ENCODE measurements at places on chromosomes 2 and 18.

DNA sequence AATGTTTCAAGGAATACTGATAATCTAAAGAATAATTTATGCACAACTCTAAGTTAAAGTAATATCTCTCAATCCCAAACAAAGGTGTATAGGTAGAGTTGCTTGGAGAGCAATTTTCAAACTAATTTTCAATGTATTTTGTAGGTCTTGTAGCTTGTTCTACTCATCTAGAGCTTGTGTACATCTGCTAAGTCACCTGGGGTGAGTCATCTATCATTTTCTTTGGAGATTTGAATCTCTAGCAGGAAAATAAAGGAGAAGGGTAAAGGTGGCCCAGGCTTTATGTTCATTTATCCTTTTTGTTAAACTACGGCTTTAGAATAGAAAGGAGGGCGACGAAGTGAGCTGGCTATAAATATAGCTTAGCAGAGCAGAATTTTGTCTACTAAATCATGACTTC, 76.8 kb upstream of the THUMPD2 start:
- no peak for DNase-seq

DNA sequence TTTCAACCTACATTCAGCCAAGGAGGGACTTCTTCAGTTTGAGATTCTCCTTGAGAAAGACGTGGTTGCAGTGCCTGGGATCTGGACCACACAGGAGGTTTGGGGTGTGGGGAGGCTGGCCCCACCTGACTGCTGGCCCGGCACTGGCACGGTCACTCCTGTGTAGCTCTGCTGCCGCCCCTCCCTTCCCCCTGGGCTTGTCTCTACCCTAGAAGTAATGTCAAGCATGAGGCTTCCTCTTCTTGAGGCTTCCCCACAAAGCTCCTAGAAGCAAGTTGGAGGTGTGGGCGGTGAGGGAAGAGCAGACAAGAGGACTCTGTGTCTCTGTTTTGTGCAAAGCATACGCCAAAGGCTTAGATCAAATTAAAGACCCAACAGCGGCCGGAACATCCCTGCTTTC, 8.7 kb downstream of the KLHL29 start:
- no peak for DNase-seq

GRCh38 chr2:3282056-3282998, 95.3 kb downstream of the EIPR1 start:
- peak; percentile 87 for DNase-seq

- DNase-seq: no peak
Measured at GRCh38 chr2:128258218-128258617, 60.5 kb downstream of the HS6ST1 start.

GRCh38 chr2:203811491-203812221, 55.9 kb upstream of the CTLA4 start:
- DNase-seq: no peak

- DNase-seq: no peak
Measured at GRCh38 chr18:384897-385296, 115.6 kb downstream of the COLEC12 start.

- DNase-seq: no peak
Measured at GRCh38 chr2:163600801-163601200, 135.0 kb downstream of the FIGN start.

DNA sequence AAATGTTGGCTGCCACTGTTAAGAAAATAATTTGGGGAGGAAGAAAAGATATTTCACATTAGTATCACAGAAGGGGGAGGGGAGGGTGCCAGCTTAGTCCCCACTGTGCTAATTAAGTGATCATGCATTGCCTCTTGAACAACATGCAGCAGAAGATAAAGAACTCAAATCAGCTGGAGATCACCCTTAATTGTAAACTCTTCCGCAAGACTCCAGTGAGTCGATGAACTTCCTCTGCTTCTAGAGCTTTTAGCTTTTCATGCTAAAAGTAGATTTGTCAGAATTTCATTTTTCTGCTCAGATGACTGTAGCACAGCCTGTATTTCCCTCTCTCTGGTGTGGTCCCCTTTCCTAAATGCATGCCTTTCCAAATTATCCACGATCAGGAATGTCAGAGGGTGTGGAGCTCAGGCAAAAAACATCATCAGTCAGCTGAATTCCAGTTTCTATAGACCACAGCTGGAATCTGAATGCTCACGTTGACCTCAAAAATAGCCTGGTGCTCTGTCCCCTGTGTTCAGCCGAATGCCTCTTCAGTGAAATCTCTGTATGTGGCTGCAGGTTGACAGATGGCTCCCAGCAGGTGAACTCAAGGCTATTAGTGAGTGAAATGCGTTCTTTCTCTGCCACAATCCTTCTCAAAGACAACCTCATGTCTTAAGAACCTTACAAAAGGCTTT, 156.8 kb upstream of the UNC80 start:
- no peak for DNase-seq

GRCh38 chr2:85791704-85792565, 38.1 kb downstream of the ATOH8 start:
- DNase-seq: no peak

DNA sequence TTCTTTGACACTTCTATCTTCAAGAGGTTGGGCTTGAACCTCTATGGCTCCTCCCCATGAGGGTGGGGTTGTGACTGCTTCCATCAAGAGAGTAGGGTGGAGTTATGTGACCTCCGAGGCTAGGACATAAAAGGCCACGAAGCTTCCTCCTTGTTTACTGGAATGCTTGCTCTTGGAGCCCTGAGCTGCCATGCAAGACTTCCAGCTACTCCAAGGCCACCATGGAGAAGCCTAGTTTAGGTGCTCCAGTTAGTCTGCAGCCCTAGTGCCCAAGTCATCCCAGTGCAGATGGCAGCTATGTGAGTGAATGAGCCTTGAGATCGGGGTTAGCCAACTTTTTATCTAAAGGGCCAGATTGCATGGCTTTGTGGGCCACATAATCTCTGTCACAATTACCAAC, 2.4 kb upstream of the MERTK start:
- no peak for DNase-seq

GRCh38 chr2:3959372-3959771, 256.0 kb downstream of the DCDC2C start:
- DNase-seq: peak; percentile 34

DNA sequence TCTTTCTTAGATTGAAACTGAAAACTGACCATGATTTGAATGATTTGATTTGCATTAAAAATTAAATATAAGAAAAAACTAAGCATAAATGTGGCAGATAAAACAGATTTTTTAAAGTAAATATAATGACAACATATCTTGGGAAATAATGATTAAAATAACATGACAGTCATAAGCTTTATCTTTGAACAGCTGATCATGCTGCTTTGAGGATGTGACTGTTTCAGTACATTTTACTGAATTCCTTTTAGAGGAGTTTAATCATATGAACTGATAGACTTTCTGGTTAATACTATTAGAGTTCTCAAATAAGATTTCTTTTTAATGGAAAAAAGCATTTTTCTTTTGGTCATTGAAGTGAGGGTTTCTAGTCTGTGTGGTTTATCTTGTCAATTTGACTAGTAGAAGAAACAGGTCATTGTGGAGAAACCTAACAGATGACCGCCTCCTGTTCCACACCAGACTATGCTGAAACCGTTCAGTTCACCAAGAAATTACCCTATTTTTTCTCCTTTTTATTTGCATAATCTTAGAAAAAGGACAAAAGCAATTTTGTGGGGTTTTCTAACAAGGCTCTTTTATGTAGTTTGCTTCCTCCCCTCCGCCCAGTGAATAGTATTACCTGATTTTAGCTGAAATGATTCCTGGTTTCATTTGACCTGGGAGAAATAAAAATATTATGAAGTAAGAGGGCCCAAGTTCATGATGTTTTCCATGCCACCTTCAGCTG, 262.1 kb downstream of the PTGR3 start:
- DNase-seq: no peak

- no peak for DNase-seq
Measured at GRCh38 chr2:204586444-204587180, 41.3 kb downstream of the PARD3B start.

DNA sequence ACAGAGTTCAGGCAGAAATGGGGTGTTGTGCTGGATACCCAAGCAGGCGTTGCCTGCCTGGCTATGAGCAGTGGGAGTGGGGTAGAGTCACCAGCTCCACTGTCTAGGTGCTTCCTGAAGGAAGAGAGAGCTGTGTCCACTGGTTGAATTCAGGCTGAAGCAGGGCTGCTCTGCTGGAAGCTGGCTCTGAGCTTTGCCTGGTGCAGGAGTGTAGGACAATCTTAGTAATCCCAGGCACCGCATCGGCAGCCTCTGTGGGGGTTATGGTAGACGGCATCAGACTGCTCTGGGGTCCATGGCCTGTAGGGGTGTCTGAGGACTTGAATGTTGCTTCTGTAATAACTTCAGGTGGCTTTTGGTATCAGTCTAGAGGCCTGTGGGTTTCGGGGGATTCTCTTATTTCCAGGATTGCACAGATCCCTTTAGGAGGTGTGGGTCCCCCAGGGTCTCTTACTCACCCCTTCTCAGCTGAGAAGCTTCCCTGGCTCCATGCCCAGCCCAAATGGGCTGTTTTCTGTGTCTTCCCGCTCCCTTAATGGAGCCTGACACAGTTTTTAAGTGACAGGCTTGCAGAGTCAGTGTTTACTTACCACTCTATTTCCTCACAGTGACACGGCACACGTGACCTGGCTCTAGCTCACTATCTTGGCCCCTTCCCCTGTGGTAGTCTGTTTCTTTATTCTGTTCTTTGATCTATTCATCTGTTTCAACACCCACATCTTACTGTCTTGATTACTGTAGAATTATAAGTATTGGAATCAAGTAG, 644.3 kb downstream of the CBLN2 start:
- peak; percentile 39 for DNase-seq

- DNase-seq: no peak
Measured at GRCh38 chr18:55088000-55088401, 128.7 kb upstream of the CCDC68 start.
